ENCODE measurements at places on chromosomes 16 and 17. TPM values are rescaled to one million over a fixed set of nuclear protein-coding genes. Genes with fewer than 3 reads are reported as not detected.

DNA sequence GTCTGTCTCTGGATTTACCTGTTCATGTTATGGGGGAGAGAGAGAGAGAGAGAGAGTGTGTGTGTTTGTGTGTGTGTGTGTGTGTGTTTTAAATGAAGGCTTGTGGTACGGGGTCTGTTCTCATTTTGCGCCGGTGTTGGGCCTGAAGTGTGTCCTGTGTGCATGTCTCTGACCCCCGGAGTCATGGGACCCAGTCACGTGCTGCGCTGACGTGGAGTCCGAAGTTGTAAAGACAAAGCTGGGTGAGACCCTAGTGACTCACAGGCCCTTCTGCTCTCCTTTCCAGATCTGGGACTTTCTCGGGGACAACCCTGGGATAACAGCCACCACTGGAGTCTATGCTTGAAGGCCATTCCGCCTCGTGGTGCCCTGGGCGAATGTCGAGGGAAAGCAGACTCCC, 35.0 kb downstream of the JPH3 start:
- DNase-seq: no peak

GRCh38 chr16:21626659-21627277, 25.6 kb downstream of the IGSF6 start:
- DNase-seq: no peak

- DNase-seq: no peak
Measured at GRCh38 chr16:11219178-11219577, 36.8 kb downstream of the SOCS1 start.

DNA sequence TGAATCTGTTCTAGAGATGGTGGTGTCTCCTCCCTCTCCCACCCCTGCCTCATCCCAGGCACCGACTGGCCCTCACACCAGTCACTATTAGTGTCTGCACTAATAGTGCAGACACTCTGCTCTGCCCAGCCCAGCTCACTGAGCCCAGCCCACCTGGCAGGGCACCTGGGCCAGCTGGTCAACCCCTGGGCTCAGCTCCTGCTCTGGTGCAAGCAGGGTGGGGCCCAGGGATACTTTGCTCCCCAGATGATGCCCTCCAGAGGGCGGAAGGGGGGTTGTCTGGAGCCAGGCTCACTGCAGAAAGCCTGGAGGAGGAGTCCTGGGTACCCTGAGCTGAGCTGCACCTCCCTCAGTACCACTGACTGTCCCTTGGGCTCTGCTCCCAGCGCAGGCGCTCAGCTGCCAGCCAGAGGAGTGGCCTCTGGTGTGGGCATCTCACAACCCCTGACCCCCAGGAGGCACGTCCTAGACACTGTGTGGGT, 14.5 kb downstream of the RAB11FIP4 start:
- no peak for DNase-seq

DNA sequence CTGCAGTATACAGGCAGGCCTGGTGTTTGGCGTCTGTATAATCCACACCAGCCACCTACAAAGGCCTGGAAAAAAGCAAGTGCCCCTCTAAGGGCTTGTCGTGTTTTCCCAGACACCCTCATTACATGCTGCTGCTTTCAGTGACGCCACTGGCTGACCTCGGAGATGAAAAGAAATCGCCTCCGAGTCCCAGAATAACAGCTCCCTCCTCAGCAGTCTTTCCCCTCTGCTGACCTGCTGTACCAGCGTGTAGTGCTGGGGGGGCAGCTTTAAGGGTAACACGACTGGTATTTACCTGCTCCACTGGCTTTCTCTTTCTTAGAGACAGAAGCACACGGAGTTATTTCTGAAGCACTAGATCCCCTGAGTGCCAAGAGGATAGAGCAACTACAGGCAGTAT, 296.8 kb downstream of the GRIN2A start:
- DNase-seq: no peak

- no peak for DNase-seq
Measured at GRCh38 chr17:12195418-12195817, 174.7 kb downstream of the MAP2K4 start.

DNA sequence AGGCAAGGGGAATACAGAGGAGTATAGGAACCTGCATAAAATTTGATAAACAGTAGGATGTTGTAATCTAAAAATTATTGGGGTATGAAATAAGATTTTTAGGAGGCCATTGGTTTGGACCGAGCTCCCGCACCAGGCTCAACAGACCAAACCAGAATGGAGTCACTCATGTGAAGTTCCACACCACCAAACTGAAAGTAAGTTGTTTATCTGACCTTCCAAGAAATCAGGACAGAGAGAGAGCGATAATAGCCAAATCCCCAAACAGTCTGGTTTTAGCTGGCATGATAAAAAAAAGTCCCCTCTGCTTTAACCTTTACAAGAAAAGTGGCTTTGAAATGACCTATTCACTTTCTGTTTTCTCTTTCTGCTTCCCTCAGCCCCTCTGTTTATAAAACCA, 45.7 kb upstream of the SIAH1 start:
- no peak for DNase-seq

DNA sequence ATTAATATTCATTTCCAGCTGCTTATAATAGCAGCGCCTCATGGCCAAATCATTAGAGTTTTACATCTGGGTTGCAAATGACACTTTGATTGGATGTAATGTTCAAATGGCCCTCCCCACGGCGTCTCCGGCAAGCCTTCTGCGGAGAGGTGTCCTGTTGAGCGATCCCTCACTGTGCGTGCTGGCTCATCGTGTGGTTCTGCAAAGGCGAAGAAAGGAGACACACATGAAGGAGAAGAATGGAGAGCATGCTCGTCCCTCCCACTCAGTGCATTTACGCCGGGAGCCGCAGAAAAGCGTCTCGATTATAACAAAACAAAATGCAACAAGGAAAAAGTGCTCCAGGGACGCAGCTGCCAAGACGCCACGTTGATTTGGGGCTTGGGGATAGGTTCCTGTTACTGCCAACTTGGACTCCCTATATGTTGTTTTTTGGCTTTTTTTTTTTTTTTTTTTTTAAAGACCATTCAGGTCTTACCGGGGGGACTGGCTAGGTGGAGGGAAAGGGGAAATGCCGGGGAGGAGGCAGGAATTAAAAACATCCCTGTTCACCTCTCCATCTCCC, 117.6 kb downstream of the C16orf78 start:
- peak; percentile 23 for DNase-seq

DNA sequence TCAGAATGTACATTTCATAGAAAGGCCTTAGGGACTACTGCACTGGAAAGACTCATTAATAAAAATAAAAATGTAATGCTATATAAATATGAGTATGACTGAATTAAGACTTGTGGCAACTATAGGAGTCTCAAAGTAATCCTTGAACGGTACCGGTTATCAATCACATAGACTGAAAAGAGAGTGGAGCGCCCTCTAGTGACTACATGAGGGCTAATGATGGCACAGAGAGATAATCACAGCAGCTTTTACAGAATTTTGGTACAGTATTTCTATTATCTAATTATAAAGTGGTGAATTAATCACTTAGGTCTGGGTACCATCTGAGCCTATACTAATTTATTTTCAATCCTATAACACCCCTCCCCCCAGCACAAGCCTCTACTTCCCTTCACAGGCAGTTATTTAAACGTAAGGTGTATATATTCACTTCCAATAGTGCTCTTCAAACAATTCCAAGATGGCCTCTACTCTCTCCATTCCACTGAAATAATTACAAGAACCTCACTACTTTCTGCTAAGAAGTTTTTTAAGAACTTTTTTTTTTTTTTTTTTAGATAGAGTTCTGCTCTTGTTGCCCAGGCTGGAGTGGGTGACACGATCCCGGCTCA, 40.7 kb upstream of the ANKFY1 start:
- DNase-seq: no peak

- no peak for DNase-seq
Measured at GRCh38 chr16:64362193-64362592, 759.7 kb downstream of the CDH11 start.

DNA sequence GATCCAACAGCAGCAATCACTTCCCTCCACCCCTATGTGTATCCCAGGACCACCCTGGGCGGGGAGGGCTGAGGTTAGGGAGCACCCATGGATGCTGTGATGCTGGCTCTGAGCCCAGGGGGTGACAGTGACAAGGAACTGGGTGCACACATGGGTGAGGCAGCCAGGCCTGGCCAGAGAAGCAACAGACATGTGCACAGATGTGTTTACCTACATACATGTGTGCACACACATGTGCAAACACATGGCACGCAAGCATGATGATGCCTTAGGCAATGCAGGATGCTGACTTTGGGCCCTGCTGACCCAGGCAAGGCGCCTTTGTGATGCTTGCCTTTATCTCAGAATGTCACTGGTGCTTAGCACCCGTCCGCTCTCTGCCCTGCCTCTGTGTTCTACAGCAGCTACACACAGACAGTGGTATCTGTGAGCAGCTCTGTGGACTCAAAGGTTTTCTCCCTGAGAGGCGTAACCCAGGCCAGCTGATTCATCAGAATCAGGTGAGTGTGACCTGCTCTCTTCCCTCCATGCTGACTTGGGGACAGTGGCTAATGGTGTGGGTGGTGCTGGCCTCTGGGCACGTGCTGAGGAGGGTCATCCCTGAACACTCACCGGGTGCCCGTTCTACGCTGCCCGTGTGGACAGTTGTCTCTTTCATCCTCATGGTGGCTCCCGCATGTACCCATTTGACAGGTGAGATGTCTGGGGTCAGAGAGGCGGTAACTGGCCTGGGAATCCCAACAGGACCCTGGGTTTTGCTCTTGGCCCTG, 38.5 kb upstream of the KSR1 start:
- no peak for DNase-seq

DNA sequence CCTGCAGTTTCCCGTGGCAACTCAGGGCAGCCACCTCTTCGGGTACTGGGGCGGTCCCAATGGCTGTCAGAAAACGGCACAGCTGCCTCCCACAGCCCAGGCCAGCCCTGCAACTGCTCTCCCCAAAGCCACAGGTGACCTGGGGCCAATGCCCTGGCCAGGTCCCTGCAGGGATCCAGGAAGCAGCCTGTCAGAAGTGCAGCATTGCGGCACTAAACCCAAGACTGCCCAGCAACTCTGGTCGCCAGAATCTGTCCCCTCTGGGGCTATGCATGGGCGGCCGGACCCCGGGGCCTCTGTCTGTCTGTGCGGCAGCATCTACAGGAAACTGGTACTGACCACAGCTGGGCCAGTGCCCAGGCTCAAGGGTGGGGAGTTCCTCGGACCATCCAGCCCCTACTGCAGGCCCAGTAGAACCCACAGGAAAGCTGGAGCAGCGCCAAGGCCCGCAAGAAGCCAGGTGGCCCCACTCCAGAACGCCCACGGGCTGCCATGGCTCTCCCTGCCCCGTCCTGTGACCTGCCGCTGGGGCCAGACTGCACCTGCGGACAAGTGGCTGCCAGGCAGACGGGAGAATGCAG, 5.5 kb downstream of the CYBC1 start:
- no peak for DNase-seq

TRPV2 gene
- 10.3 TPM for total RNA-seq

TMEM220 gene
- 8.9 TPM for total RNA-seq

GRIN2C gene
- 0.42 TPM for total RNA-seq

LITAF gene
- 16.2 TPM for total RNA-seq
